Neural progenitor cell (in vitro differentiated cells): ENCODE measurements at places on chromosomes 4 and X. TPM values are rescaled to one million over a fixed set of nuclear protein-coding genes. Genes with fewer than 3 reads are reported as not detected.

Gene FHDC1
- total RNA-seq = 3.0 and 4.8 TPM in 2 replicates

Gene FRMPD3
- 0.04 and 0.28 TPM in 2 replicates for total RNA-seq

DNA sequence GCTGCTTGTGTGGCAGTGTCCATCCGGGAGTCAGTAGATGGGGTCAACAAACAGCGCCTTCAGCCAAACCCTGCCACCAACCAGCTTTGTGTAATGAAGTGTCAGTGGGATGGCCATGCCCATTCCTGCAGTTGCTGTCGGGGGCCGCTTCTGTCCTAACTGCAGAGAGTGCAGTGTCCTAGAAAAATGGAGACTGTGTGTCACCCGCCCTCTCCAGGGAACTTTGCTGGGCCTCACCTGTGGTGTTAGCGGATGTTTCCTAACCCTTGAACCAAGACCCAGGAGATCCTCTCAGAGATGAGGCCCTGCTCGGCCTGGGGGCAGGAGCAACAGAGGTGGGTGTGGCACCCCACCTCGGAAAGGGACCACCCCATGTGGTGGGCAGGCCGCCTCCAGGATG is 35.3 kb upstream of the HGFAC start:
- H3K36me3 ChIP-seq = no peaks in the 10 kb centered on the region
- no peak overlapping the region for H3K27ac ChIP-seq
- no peak for DNase-seq

Gene CXCL8
- total RNA-seq = not detected in 2 replicates

Gene FAM236B
- not detected in 2 replicates for total RNA-seq

Gene ZBED1
- 36.9 and 37.0 TPM in 2 replicates for total RNA-seq

DNA sequence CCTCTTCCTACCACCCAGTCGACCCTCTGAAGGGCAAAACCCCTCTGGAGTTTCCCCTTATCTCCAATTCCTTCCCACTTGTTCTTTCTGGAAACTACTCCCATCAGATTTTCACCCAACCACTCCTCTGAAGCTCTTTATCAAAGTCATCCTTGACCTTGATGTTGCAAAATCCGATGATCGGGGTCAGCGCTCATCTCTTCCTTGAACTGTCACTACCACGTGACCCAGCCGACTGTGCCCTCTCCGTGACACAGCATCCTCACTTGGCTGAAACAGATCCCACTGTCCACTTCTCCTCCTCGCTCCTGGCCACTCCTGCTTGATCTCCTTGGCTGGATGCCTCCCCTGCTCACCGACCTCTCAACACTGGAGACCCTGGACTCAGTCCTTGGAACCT is 1.1 kb downstream of the CFAP99 start:
- peaks cover 77% of the 10 kb centered on the region for H3K27me3 ChIP-seq
- no peak for DNase-seq
- H3K36me3 ChIP-seq = no peaks in the 10 kb centered on the region
- no peak overlapping the region for H3K4me3 ChIP-seq

Gene IGFBP7
- 0.86 and 1.5 TPM in 2 replicates for total RNA-seq

Gene CXorf65
- not detected in 2 replicates for total RNA-seq

Gene CCDC160
- total RNA-seq = 18.4 and 21.6 TPM in 2 replicates
